Stimulated activated CD8-positive, alpha-beta memory T cell treated with anti-CD3 and anti-CD28 coated beads, Interleukin-2, amount 100 ng/mL, for 1 hour (primary cell): ENCODE measurements at places on chromosomes 1 and 21.

DNA sequence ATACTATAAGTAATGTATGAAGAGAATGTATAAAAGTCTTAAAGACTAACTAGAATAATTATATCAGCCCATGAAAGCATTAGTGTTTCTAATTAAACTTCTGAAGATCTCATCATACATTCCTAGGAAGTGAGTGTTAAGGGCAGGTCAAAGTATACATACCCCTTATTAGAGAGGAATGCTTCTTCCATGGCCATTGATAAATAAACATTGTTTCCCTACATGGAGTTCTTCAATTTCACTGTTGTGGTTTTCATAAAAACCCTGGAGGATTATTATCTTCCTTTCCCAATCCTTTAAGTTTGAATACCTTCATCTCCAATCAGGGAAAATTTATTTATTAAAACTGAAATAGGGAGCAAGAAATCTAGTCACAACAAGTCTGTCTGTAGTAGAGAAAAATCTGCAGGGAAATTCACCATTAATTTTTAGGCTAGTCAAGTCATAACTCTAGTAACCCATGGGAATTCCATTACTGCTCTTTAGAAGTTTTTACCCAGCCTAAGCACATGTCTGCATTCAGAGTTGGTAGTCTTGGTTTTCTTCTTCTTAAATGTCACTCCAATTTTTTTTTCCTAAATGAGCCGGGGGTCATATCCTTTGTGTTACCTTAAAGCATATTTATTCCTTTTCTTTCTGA, 147.0 kb downstream of the TNFSF18 start:
- DNase-seq: no peak

- DNase-seq: no peak
Measured at GRCh38 chr1:168195199-168196135, 16.7 kb downstream of the TIPRL start.

- no peak for DNase-seq
Measured at GRCh38 chr1:50425376-50426107, 2.3 kb upstream of the DMRTA2 start.

DNA sequence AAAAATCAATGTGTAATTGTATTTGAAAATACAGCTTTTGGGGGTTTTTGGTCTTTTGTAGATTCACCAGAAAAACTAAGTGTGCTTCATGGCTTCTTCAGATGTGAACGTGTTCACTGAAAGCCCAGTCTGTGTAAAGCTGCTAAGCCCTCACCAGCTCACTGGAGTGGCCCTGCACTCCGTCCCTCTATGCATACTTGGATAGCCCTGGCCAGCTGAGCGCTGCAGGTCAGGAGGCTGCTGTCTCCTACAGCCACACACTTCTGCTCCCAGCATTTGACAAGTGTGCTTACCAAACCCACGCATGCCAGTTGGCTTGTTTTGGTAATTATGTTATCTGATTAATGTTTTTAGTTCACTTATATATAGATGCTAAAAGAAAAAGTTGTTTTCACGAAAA, 163.5 kb downstream of the TLR5 start:
- DNase-seq: no peak

DNA sequence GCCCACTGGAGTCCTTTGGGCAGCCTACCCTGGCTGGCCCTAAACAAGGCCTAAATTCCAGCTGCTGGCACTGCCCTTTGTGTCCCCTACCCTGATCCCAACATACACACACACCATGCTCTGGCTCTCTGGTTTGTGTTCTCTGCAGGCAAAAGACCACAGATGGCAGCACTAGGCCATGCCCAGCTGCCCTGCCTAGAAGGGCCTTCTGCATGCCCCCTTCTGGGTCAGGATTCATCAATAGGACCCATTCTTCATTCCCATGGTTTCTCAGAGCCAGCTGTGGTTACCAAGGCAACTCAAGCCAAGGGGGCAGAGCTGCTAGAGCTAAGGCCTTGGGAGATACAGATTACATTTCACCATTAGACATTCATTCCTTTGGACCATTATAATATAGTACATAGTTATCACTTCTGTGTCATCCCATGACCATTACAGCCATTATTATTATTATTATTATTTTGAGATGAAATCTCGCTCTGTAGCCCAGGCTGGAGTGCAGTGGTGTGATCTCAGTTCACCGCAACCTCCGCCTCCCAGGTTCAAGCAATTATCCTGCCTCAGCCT, 17.5 kb downstream of the ASAP3 start:
- DNase-seq: no peak

GRCh38 chr21:17513214-17514123, 626 bp downstream of the CXADR start:
- DNase-seq: no peak

DNA sequence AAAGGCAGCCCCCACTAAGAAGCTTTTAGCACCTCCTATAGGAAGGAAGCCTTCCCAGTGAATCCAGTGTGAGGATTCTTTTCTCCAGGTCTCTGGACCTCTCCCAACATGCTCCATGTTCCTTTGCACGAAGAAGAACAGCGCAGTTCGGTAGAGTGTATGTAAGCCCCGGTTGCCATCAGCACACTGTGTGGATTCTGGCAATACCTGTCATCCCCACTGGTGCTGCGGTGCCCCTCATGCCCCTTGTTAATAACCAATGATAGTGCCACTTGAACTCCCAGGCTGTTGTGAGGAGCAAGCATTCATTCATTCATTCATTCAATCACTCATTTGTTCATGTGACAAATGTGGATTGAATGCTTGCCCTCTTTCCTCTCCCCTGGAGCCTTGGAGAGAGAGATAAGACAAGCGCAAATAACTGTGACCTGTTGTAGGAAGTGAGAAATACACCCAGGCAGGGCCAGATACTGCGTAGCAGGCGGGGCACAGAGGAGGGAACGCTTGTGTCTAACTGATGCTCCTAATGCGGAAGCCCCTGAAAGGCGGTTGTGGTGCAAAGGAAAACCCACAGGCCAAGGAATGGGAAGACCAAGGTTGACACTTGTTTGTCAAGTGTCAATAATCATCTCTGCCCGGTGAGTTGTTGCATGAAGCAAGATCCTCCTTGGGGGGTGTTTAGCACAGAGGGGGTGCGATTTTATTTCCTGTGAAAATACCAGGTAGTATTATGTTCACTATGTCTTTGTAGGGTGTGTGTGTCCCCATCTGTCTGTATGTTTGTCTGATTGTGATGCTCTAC, 9.8 kb downstream of the LGR6 start:
- DNase-seq: no peak

GRCh38 chr21:31181082-31181750, 142.9 kb upstream of the KRTAP19-8 start:
- DNase-seq: no peak

DNA sequence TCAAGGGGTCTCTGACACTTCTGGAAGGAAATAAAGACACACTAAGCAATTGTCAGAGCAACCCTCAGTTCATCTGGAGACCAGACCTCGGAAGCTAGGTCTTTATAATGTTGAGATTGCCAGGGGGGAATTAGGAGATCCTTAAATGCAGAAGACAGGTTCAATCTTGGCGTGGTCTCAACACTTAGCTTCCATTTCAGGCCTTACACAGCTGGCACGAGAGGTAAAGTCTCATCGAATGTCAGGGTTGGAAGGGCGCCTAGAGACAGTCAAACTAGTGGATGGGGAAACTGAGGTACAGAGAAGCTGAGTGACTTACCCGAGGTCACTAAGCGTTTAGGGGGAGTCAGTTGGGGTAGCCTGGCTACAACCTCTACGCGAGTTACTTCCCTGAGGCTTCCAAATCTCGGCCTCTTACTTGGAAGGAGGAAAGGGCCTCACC, 562 bp upstream of the EPB41 start:
- no peak for DNase-seq

GRCh38 chr1:203317429-203318228, 12.3 kb downstream of the BTG2 start:
- no peak for DNase-seq

DNA sequence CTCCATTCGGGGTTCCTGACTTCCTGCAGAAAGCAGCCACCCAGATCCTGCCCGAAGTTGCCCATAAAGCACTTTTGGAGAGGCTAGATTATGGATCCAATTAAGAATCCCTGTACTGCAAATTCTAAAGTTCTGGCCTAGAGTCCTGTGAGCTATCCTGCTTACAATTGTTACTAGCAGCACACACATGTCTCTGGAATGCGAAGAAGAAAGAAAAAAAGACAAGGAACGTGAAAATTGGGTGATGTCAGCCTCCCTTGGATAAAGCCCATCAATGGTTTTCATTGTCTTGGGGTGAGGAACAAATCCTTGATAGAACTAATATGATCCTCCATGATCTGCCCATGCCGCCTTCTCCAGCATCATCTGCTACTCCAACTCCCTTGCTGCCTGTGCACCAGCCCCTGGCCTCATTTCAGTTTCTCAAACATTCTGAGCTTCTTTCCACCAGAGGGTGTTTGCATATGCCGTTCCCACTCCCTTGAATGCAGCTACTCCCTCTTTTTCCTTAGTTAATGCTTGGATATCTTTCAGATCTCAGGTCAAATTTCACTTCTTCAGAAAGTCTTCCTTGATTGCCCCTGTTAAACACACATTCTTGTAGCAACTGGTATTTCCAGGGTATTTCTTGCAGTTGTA, 94.0 kb downstream of the ST6GALNAC5 start:
- no peak for DNase-seq

DNA sequence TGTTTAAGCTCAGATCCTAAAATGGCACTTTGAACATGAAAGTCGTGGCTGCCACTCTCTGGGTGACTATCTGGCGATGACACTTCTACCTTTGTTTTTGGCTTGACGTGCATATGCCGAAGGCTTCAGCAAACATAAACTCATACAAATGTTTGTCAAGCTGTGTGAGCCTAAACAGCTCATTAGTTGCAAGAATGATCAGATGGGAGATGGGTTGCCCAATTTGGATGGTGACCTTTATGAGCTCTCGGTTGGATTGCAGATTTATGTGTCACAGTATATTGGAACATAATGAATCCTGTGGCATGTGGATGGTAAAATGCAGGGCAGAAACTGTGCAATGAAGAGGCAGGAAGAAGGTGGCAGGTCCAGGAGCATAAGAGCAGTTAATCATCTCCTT, 229.3 kb downstream of the DISC1 start:
- DNase-seq: no peak

- no peak for DNase-seq
Measured at GRCh38 chr1:169495046-169495775, 9.5 kb upstream of the SLC19A2 start.

- no peak for DNase-seq
Measured at GRCh38 chr1:38249001-38249400, 202.4 kb upstream of the POU3F1 start.

- DNase-seq: no peak
Measured at GRCh38 chr1:111653709-111654108, 34.1 kb downstream of the RAP1A start.

- DNase-seq: no peak
Measured at GRCh38 chr1:116870300-116870699, 39.4 kb upstream of the PTGFRN start.
